ENCODE measurements at places on chromosomes 13 and 19. TPM values are rescaled to one million over a fixed set of nuclear protein-coding genes. Genes with fewer than 3 reads are reported as not detected.

- H3K36me3 ChIP-seq: no peaks in the 10 kb centered on the region
- H3K27ac ChIP-seq: no peak overlapping the region
- no peaks in the 10 kb centered on the region for H3K4me1 ChIP-seq
- no peak for DNase-seq
Observed at GRCh38 chr13:84265257-84265764, 383.0 kb upstream of the SLITRK1 start.

DNA sequence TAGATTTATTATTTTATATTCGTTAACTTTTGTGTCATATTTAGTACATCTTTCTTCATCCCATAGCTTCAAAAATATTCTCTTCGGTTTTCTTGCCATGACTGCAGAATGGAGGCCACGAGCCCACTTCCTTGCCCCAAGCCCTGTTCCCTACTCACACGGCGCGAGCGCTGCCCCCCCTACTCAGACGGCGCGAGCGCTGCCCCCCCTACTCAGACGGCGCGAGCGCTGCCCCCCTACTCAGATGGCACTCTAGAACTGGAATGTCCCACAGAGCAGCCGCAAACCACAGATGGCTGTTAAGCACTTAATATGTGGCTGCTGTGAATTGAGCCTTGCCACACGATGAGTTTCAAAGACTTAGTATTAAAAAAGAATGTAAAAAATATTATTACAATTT is 102.2 kb upstream of the PEG3 start:
- no peaks in the 10 kb centered on the region for H3K36me3 ChIP-seq
- no peak overlapping the region for H3K4me3 ChIP-seq
- no peaks in the 10 kb centered on the region for H3K27me3 ChIP-seq

- H3K27ac ChIP-seq: peak overlapping the region; percentile 74
- no peaks in the 10 kb centered on the region for H3K36me3 ChIP-seq
- no peaks in the 10 kb centered on the region for H3K27me3 ChIP-seq
- H3K4me1 ChIP-seq: peaks cover 8% of the 10 kb centered on the region
- H3K4me3 ChIP-seq: peak overlapping the region; percentile 97
Observed at GRCh38 chr19:29942404-29943261, 594 bp downstream of the URI1 start.

DNA sequence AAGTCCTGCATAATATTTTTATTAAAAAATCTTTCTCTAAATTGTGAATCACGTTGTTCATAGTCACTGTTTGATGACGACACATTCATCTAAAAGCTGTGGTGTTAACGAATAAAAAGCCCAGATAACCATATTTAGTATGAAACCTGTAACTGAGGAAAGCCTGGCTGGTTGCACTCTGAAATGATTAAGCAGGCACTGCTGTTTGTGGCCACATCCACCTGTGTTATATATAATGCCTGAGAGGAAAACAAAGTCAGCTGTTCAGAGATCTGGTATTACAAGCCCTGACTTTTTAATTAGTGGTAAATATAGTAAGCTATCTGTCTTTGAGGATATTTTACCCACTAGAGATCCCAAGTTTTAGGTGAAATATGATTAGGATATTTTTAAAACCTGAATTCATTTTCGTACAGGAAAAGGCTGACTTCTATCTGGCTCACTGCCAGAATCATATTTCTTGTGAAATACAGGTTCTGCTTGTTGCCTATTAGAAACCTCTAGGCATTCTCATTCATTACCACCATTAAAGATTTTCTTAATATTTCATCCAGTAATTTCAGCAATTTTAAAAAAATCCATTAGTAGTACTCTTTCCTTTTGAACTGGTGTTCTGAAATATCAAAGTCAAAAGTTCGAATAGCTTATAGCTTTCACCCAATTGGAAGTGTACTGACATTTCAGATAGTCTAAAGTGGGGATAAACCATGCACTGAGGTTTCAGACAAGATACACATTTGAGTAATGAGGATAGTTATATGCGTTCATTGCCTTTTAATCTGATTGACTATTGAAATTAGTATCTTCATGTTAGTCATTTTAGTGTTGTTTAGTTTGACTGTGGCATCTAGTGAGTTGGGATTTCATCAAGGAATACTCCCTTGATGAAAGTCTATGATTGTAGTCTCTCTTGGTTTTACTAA is 79.7 kb downstream of the LMO7 start:
- H3K36me3 ChIP-seq: peaks cover 5% of the 10 kb centered on the region
- DNase-seq: no peak
- H3K27ac ChIP-seq: peak overlapping the region; percentile 45
- H3K4me1 ChIP-seq: peaks cover 7% of the 10 kb centered on the region
- no peak overlapping the region for H3K4me3 ChIP-seq

GRCh38 chr19:27997069-27997468 is 1215.9 kb downstream of the UQCRFS1 start:
- no peaks in the 10 kb centered on the region for H3K4me1 ChIP-seq
- no peak overlapping the region for H3K27ac ChIP-seq
- H3K36me3 ChIP-seq: no peaks in the 10 kb centered on the region
- no peaks in the 10 kb centered on the region for H3K27me3 ChIP-seq

GRCh38 chr13:105139380-105140285 is 1395.8 kb downstream of the EFNB2 start:
- H3K36me3 ChIP-seq: no peaks in the 10 kb centered on the region
- H3K4me3 ChIP-seq: peak overlapping the region; percentile 91
- H3K27ac ChIP-seq: peak overlapping the region; percentile 68
- no peaks in the 10 kb centered on the region for H3K27me3 ChIP-seq

GRCh38 chr13:94548821-94549231 is 47.1 kb downstream of the TGDS start:
- peak overlapping the region; percentile 69 for H3K27ac ChIP-seq
- no peaks in the 10 kb centered on the region for H3K36me3 ChIP-seq
- H3K4me1 ChIP-seq: no peaks in the 10 kb centered on the region
- peak; percentile 29 for DNase-seq
- H3K27me3 ChIP-seq: no peaks in the 10 kb centered on the region

DNA sequence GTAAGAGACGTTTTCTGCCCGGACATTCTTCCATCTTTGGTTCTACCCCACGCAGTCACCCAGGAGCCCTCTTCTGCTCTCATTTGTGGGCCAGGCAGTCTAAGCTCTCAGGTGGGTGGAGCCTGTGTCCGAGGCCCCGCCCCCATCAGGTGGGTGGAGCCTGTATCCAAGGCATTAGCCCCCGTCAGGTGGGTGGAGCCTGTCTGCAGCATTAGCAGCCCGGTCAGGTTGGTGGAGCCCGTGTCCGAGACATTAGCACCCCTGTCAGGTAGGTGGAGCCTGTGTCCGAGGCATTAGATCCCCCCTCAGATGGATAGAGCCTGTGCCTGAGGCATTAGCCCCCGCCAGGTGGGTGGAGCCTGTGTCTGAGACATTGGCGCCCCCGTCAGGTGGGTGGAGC is 45.5 kb upstream of the C13orf46 start:
- H3K4me1 ChIP-seq: no peaks in the 10 kb centered on the region
- H3K27ac ChIP-seq: no peak overlapping the region
- H3K36me3 ChIP-seq: peaks cover 83% of the 10 kb centered on the region

DNA sequence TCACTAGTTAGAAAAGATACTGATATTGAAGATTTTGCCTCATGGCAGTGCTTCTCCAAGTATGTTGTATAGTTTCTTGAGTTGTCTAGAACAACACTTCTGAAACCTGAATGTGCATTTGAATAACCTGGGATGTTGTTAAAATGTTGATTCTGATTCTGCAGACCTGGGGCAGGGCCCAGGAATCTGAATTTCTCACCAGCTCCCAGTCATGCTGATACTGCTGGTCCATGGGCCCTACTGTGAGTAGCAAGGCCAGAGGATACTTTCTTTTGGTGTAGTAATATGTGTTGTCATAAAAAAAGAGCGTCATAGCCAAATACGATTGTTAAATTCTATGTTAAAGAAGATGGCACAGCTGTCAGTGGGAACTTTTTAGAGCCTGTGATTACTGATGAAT is 41.6 kb upstream of the C1QTNF9 start:
- DNase-seq: no peak
- no peak overlapping the region for H3K27ac ChIP-seq
- H3K4me3 ChIP-seq: no peak overlapping the region
- peaks cover 16% of the 10 kb centered on the region for H3K4me1 ChIP-seq
- H3K36me3 ChIP-seq: no peaks in the 10 kb centered on the region

DNA sequence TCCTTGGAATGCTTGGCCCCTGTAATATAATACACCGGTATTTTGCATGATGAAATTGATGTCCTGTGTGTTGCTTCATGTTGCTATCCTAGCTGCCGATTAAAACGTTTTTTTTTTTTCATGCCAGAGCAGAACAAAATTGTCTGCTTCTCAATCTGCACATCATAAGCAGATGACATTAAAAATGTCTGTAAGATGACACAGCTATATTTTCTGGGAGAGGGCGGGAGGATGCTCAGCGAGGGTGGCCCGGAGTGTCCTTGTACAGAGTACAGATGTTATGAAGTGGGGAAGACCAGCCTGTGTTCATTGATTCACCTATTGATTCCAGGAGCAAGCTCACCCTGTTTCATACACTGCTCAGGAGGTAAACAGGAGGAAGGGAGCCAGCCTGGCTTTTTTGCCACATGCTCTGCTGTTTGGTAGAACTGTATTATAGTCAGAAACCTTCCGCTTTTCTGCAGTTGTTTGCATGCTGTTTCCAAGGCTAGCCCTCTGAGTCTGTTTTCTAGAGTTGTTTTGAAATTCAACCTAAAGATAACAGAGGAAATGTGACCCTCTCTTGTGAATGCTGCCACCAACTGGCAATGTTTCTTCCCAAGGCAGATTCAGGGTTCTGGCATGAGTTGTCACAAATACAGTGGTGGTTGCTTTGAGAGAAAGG is 4.7 kb upstream of the IRS2 start:
- no peak overlapping the region for H3K27ac ChIP-seq
- no peaks in the 10 kb centered on the region for H3K36me3 ChIP-seq
- no peak overlapping the region for H3K4me3 ChIP-seq

CYTH2 gene
- 62.0 TPM for polyA plus RNA-seq

ACTMAP gene
- 4.9 TPM for polyA plus RNA-seq

PPP5C gene
- 128 TPM for polyA plus RNA-seq

PLPPR3 gene
- polyA plus RNA-seq: 1.2 TPM

PLK5 gene
- polyA plus RNA-seq: not detected

POLR1G gene
- 8.0 TPM for polyA plus RNA-seq

UBL5 gene
- polyA plus RNA-seq: 1,091 TPM

APOC1 gene
- 1.1 TPM for polyA plus RNA-seq

ZNF471 gene
- 2.5 TPM for polyA plus RNA-seq
